Aorta (tissue), 5 donors: ENCODE measurements at places on chromosomes 12 and 14. TPM values are rescaled to one million over a fixed set of nuclear protein-coding genes. Genes with fewer than 3 reads are reported as not detected.

Gene PRKCH
- total RNA-seq: 32.2 TPM

Gene KRT78
- not detected for total RNA-seq

Gene CIT
- total RNA-seq: 2.8 TPM

Gene SELPLG
- total RNA-seq: 8.1 TPM

Gene KRT75
- total RNA-seq: not detected

- H3K4me3 ChIP-seq: no peak overlapping the region
- no peak for DNase-seq
- no peaks in the 10 kb centered on the region for H3K27me3 ChIP-seq
- H3K36me3 ChIP-seq: no peaks in the 10 kb centered on the region
Measured at GRCh38 chr12:23810329-23810902, 139.1 kb downstream of the SOX5 start.

DNA sequence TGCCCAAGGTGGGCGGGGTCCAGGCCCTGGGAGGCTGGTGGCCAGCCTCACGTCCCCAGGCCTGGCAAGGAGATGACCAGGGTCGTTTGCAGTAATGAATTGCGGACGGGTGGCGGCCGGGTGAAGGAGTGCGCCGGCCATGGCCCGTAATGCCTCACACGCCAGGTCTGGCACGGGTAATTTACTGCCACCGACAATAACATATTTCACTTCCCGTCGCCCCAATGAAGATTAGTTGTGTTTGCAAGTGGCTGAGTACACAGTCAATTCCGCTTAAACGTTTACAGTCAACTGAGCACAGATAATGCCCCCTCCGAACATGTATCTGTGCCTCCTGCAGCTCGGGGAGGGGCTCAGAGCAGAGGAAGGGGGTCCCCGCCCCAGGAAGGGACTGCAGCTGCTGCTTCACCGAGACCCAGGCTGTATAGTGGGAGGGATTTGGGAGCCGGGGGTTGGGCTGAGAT is 48.3 kb downstream of the MVK start:
- DNase-seq: no peak
- no peak overlapping the region for H3K27ac ChIP-seq
- no peaks in the 10 kb centered on the region for H3K36me3 ChIP-seq
- no peaks in the 10 kb centered on the region for H3K4me1 ChIP-seq
- no peaks in the 10 kb centered on the region for H3K27me3 ChIP-seq
- H3K4me3 ChIP-seq: no peak overlapping the region

GRCh38 chr14:58491593-58491992 is 64.1 kb downstream of the KIAA0586 start:
- no peaks in the 10 kb centered on the region for H3K27me3 ChIP-seq
- DNase-seq: no peak
- no peak overlapping the region for H3K4me3 ChIP-seq
- no peaks in the 10 kb centered on the region for H3K4me1 ChIP-seq
- H3K36me3 ChIP-seq: no peaks in the 10 kb centered on the region

DNA sequence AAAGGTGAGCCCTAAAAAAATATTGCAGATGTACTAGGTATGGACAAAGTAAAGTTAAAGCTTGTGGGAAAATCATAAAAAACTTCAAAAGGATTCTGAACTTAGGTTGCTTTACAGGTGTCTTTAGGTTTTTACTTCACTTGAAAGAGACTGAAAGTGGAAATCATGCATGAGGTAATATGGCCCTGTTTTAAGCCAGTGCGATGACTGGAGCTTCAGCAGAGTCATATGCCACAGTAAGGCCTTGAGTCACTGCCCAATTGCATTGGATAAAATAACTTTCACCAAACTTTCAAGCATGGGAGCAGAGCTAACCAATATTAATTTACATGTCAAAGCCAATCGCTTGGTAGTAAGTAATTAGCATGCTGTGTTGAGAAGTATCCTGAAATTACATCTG is 63.9 kb upstream of the TMEM260 start:
- no peaks in the 10 kb centered on the region for H3K27me3 ChIP-seq
- no peaks in the 10 kb centered on the region for H3K4me1 ChIP-seq
- no peak overlapping the region for H3K27ac ChIP-seq
- no peaks in the 10 kb centered on the region for H3K36me3 ChIP-seq

- no peak overlapping the region for H3K4me3 ChIP-seq
- no peak overlapping the region for H3K27ac ChIP-seq
- no peaks in the 10 kb centered on the region for H3K27me3 ChIP-seq
- DNase-seq: peak; percentile 18
Measured at GRCh38 chr14:100633406-100633805, 46.2 kb upstream of the BEGAIN start.

DNA sequence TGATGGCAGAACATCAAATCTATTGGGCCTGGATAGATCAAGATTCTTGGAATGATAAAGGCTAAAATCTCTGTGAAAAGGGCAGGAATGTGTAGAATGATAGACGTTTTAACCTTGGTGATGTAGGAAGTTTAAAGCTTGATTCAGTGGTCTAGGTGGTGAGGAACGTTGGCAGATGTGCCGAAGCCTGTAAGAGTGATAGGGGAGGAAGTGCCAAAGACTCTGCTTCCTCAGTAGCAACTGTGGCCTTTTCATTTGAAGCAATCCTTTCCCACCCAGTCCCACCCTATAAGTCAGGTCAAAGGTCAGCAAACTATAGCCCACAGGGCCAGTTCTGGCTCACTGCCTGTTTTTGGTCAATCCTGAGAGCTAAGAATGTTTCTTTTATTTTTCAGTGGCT is 62.2 kb downstream of the MBIP start:
- H3K27ac ChIP-seq: no peak overlapping the region
- H3K4me3 ChIP-seq: no peak overlapping the region
- no peaks in the 10 kb centered on the region for H3K4me1 ChIP-seq
- DNase-seq: no peak

DNA sequence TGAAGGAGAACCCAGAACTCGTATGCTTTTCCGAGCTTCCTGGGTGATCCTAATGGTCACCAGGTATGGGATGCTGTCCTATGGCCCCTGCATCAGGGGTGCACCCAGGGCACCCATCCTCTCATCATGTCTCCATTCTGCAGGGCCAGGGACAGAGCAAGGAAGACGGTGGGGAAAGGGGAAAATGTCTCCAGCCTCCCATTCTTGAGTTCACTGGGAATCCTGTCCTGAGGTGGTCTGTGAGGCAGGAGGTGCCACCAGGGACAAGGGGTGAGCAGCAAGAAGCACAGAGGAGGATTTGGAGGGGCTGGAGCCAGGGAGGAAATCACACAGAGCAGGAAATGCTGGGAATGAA is 14.9 kb upstream of the SLC6A12 start:
- no peaks in the 10 kb centered on the region for H3K36me3 ChIP-seq
- no peaks in the 10 kb centered on the region for H3K27me3 ChIP-seq
- H3K4me3 ChIP-seq: no peak overlapping the region

DNA sequence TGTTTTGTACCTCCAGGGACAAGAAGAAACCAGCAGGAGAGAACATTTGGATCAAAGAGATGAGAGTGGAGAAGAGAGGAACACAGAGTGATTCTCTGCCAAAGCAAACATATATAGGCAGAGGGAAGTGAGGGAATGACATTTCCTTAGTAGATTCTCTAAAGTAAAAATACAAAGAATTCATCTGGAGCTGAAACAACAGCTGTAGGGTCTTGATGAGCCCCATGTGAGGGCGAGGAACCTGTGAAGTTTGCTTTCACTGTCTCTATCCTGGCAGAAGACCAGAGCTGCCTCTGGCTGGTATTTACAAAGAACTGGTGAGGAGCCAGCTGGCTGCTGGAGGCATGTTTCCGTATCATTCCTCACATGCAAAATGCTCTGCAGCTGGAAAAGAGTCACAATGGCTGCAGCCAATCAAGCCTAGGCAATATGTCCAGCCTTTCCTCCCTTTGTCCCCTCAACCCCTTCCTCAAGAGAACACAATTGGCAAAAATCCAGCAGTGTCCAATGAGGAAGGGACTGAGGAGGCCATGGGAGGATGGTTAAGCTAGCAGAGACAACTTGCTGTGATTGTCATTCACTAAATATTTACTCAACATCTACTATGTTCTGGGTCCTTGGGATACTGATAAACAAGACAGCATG is 122.5 kb downstream of the PHLDA1 start:
- peaks cover 4% of the 10 kb centered on the region for H3K4me1 ChIP-seq
- no peaks in the 10 kb centered on the region for H3K27me3 ChIP-seq
- H3K27ac ChIP-seq: no peak overlapping the region
- DNase-seq: peak; percentile 75

- H3K4me1 ChIP-seq: peaks cover under 1% of the 10 kb centered on the region
- no peaks in the 10 kb centered on the region for H3K36me3 ChIP-seq
- no peak for DNase-seq
- no peak overlapping the region for H3K27ac ChIP-seq
Measured at GRCh38 chr14:67727361-67727760, 25.7 kb downstream of the RDH12 start.
